Thoracic aorta (tissue), 2 donors: ENCODE measurements at places on chromosomes 1 and 21.

DNA sequence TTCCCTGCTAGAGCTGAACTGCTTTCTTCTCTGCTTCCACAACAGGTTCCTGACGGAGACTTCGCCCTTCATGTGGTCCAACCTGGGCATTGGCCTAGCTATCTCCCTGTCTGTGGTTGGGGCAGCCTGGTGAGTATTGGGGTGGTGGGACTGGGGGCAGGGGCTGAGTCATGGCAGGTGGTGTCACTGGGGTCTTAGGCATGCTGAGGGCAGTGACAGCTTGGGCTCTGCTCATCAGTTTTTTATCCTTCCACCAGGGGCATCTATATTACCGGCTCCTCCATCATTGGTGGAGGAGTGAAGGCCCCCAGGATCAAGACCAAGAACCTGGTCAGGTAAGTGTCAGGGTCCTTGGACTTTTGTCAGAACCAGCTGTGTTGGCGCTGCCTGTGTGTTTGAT, 1.3 kb downstream of the ATP6V0B start:
- no peak for DNase-seq

- no peak for DNase-seq
Observed at GRCh38 chr1:1594602-1595260, 5.2 kb downstream of the FNDC10 start.

- DNase-seq: no peak
Observed at GRCh38 chr1:234763367-234763766, 153.4 kb upstream of the IRF2BP2 start.

DNA sequence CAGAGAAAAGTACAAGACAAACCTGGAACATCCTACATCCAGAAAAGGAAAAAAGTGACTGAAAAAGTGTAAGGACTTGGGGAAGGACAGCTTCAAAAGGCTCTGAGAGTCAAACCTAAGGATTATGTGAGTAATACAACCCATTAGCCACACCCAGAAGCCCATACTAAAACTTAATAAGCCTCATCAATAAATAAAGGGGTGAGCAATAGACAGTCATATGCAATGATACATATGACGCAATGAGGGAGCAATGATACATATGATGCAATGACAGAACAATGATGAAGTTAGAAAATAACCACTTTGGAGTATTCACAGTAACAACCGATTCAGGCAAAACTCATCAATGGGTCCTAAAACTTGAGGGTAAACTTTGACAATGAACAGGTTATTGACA, 50.1 kb downstream of the BRWD1 start:
- DNase-seq: no peak

DNA sequence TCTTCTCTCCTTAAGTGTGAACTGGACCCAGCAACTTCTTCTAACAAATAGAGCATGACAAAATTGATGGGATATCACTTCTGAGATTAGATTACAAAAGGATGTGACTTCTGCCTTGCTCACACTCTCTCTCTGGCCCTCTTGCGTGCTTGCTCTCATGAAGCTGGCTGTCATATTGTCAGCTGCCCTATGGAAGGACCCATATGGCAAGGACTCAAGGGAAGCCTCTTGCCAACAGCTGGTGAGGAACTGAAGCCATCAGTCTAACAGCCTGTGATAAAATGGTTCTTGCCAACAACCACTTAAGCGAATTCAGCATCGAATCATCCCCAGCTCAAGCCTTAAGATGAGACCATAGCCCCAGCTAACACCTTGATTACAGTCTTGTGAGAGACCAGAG, 4.8 kb upstream of the TLR5 start:
- DNase-seq: no peak

- no peak for DNase-seq
Observed at GRCh38 chr1:112743174-112744008, 28.3 kb upstream of the PPM1J start.

DNA sequence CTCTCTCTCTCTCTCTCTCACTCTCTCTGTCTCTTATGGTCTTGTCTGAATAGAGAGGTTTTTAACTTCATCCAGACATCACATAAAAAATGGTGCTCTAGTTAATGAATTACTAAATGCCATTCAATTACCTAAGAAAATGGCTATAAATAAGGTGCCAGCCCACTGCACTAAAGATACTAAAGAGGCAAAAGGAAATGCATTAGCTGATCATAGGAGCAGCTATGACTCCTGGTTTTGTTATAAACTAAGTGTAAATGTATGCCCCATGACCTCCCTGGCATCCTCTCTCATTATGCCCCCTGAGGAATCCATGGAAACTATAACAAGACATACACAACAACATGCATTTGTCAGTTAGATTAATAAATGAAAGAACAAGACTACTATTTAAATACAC, 57.5 kb upstream of the PDC start:
- no peak for DNase-seq

- DNase-seq: no peak
Observed at GRCh38 chr21:39022035-39022434, 161.2 kb downstream of the PSMG1 start.

- DNase-seq: no peak
Observed at GRCh38 chr1:215860833-215861232, 293.7 kb downstream of the KCTD3 start.

DNA sequence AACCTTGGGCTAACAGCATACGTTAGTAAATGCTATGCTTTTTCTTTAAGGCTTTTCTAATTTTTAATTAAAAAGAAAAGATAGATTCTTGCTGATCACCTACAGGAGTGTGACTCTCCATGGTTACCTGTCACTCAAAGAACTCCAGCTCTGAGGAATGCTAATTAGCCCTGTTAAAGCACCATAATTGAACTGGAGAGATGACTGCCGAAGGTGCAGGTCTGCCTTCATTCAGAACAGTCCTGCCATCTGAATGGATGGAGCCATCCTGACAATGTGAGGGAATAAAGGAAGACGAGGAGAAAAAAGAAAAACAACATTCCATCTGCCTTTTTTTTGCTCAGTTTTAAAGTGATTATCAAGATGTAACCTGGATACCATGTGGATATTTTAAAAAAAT, 94.6 kb downstream of the ATP6V1G3 start:
- no peak for DNase-seq

GRCh38 chr1:161727256-161727924, 6.0 kb downstream of the FCRLB start:
- no peak for DNase-seq
